ENCODE measurements at places on chromosomes 2 and 18.

DNA sequence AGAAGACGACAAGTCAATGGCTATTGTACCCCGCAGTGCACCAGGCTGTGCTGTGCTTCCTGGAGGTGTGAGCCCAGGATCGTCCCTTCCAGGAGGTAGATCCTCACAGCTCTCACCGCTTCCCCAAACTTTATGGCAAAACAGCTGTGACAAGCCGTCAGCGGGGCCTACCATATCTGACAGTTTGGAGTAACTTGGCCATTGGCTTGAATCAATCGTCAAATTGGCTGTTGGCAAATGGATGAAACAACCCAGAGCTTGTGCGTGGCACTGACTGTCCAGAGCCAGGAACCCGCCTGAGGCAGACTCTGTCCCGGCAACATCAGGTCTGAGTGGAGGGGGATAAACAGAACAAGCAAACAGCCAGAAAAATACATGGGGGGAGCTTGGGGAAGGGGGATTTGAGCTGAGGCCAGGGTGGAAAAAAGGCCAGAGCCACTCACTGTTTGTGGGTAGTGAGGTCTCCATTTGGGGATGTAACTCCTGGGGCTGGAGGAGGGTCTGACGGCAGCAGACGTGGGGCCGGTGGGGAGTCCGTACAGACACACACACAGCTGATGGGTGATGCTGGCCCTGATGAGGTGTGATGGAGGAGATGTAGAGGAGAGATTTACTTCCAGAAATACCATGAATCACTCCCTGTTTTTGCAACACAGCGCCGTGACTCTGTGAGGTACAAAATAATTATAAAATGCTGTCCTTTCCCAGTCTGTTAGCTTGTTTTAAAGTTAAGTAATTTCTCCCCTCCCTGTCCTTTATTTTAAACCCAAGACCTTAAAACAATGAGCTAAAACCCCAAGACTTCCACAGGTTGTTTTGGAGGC lies 174.8 kb downstream of the TWIST2 start:
- DNase-seq: no peak

DNA sequence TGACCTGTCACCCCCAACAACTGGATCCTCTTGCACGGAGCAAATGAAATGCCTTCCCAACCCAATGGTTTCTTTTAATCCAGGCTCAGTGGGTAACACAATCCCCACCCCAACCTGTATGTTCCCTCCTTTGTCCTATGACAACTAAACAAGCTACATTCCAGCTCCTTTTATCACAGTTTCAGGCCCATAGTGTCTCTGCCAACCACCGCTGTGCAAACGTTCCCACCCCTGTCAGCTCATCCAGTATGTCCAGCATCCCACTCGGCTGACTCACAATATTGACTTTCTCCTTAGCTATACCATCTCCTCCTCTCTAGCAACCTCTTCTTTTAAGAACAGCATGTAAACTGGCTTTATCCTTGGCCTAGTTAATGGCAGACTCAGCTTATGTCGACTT lies 117.9 kb upstream of the PPP1CB start:
- DNase-seq: no peak

DNA sequence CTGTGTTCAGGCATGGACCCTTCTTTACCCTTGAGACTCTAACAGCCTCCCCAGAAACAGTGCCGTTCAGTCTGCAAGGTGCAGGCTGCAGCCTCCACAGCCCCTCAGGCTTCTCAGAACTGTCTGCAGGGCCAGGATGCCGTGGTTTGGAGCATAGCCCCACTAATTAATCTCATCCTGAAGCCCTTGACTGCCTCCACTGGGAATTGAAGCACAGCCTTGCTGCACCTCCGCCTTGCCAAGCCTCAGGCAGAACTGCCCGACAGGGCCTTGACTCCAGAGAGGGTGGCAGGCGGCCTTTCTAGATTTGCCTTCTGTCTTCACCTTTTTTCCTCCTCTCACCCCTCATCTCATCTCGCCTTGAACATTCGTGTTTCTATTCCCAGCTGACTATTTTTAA lies 119.8 kb downstream of the NRP2 start:
- DNase-seq: no peak

DNA sequence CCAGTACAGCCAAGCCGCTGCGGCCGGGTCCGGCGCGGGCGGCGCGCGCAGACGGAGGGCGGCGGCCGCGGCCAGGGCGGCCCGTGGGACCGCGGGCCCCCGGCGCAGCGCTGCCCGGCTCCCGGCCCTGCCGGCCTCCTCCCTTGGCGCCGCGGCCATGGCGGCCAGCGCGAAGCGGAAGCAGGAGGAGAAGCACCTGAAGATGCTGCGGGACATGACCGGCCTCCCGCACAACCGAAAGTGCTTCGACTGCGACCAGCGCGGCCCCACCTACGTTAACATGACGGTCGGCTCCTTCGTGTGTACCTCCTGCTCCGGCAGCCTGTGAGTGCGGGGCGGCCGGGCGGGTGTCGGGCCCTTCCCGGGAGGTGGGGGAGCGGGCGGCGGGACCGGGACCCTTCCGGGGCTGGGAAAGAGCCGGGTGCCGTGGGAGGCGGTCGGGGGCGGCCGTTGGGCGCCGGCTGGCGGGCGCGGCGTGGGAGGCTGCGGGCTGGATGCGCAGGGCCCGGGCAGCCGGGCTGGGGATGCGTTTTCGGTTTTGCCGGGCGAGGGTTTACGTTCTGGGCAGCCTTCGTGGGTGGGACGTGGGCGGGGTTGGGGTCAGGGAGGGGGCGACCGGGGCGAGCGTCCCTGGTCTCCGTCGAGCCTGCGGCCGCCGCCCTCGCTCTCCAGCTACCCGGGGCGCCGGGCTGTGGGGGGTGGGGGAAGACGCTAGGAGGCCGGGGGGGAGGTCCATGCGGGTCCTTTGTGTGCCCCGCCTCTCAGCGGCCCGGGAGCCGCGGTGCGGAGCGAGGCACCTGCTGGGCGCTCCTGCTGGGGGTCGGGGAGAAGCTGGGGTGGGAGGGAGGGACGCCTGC lies 537 bp downstream of the AGFG1 start:
- peak; percentile 36 for DNase-seq

- DNase-seq: no peak
These were observed 3.4 kb upstream of the DHRS9 start for GRCh38 chr2:169065864-169066517.

- DNase-seq: no peak
These were observed 235.0 kb downstream of the SETBP1 start for GRCh38 chr18:44915661-44916060.

DNA sequence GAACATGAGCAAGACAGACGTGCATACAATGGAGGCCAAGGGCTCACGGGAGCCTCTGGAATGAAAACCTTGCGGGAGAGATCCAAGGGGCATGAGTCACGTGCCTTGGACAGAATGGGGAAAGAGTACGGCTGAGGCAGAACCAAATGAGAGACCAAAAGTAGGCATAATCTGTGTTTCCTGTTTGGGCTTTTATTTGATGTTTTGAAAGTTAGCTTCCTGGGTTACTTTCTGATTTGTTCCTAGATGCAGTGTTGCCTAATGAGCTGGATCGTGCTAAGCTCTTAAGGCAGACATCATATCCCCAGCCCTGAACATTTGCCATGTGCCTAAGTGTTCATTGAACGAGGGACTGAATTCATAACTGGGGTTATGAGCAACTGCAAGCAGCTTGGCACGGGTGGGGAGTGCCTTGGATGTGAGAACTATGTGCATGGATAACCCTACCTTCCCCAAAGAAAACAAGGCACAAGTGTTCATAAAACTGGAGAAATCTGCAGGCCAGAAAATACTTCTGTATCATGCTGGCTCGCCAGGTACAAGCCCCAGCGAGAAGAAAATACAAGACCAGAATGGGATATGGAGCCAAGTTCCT lies 60.3 kb upstream of the RPL31 start:
- DNase-seq: no peak

DNA sequence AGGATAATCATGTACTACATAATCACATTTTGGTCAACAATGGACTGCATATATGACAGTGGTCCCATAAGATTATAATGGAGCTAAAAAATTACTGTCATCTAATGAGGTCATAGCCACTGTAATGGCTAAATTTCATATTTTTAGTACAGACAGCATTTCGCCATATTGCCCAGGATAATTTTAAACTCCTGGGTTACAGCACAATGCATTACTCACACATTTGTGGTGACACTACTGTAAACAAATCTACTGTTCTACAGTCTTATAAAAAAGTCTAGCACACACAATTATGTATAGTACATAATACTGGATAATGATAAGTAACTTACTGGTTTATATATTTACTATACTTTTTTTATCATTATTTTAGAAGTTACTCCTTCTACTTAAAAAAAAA lies 12.8 kb downstream of the EIF2AK2 start:
- DNase-seq: no peak

DNA sequence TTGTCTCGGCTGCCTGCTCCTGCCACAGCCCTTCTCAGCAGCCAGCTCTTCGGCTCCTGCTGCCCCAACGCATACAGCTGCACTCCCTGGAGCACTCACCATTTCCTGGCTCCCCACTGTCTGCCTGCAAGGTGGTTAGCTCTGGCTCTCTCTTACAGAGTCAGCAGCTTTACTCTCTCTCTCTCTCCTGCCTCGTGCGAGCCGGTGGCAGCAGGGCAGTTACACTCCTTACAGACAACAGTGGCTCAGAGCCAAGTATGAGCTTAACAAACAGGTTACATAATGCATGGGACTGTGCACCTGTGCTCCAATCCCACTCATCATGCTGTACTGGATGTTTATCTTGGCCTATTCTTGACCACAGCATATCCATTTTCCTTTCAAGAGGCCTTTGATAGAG lies 47.4 kb upstream of the DNAJC10 start:
- peak; percentile 92 for DNase-seq

DNA sequence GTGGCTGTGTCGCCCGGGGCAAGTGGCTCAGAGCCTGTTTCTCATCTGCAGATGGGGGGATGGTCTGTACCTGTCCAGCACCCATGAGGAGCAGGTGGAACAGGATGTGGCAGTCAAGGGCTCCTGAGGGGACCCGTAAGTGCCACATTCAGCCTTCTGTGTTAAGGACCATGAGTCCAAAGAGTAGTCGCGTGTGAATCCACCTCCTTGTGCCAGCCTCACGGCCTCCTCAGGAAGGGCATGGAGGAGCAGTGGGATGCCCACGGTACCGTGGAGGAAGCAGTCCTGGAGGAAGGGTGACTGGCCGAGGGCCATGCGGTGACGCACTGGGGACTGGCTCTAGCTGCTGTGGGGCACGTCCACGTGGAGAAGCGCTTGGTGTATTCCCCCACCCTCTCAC lies 61.1 kb downstream of the ODC1 start:
- DNase-seq: no peak

DNA sequence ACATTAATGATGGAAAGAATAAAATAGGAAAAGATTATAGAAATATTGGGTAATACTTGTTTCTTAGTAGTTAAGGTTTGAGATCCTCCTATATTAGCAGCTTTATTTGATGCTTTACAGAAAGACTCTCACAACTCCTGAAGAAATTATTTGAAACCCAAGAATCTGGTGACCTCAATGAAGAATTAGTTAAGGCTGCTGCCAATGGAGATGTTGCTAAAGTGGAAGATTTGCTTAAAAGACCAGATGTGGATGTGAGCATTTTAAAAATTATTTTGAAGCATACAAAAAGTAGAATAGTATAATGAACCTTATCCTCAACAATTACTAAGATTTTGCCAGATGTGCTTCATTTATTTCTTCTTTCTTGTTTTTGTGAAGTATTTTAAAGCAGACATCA lies 59.1 kb downstream of the MIB1 start:
- no peak for DNase-seq

DNA sequence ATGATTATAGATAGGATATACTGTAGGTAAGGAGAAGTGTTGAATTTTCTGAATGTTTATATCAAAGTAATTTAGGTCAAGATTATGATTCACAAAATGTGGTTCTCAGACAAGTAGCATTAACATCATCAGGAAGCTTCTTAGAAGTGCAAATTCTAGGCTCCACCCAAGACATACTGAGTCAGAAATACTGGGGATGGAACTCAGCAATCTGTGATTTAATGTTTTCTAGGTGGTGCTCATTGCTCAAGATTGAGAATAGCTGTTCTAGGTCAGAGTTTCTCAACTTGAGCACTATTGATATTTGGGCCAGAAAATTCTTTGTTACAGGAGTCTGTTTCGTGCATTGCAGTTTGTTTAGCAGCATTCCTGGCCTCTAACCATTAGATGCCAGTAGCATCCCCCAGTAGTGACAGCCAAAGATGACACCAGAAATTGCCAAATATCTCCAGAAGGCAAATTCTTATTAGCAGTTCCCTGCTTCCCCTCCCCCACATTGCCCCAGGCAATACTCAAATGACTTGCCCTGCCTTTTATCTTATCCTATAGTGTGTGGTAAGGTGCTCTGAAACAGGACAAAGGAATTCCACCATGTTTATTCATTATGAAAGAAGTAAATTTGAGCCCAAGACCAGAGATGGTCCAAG lies 1001.2 kb downstream of the DPP10 start:
- DNase-seq: no peak

- no peak for DNase-seq
These were observed 317.9 kb downstream of the GBX2 start for GRCh38 chr2:235850289-235850688.

DNA sequence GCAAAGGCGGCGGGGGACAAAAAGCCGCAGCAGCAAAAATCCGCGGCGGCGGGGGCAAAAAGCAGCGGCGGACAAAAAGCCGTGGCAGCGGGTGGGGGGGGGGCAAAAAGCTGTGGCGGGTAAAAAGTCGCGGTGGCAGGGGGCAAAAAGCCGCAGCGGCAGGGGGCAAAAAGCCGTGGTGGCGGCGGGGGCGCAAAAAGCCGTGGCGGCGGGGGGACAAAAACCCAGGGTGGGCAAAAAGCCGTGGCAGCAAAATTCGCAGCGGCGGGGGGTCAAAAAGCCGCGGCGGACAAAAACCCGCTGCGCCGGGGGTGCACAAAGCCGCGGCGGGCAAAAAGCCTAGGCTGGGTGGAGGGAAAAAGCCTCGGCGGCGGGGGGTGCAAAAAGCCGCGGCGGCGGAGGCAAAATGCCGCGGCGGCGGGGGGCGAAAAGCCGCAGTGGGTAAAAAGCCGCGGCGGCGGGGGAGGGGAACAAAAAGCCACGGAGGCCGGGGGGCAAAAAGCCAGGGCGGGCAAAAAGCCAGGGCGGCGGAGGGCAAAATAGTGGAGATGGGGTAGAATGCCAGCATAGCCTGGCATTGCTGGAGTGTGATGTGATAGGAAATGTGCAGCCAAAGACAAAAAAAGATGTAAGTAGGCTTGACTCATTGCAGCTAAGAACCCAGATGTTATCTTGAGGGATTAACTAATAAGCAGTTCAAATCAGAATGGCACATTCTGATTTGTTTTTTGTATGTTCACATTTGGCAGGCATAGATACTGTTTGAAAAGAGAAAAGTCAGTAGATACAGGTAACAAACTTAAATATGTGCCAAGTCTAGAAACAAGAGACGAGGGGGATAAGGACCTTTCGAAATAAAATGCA lies 1076.3 kb downstream of the RPIA start:
- no peak for DNase-seq

GRCh38 chr18:24126155-24126961 lies 12.5 kb upstream of the CABYR start:
- DNase-seq: peak; percentile 36

- no peak for DNase-seq
These were observed 31.7 kb downstream of the NGEF start for GRCh38 chr2:232981356-232981755.

- no peak for DNase-seq
These were observed 96.9 kb downstream of the OSBPL1A start for GRCh38 chr18:24300703-24301102.

- no peak for DNase-seq
These were observed 85.9 kb downstream of the DCDC2C start for GRCh38 chr2:3789256-3789655.

GRCh38 chr2:10267036-10267435 lies 35.7 kb upstream of the HPCAL1 start:
- DNase-seq: no peak

GRCh38 chr2:196376984-196377877 lies 205.9 kb upstream of the STK17B start:
- DNase-seq: no peak

GRCh38 chr18:74414953-74415515 lies 42.1 kb downstream of the DIPK1C start:
- no peak for DNase-seq
